ENCODE measurements at places on chromosomes 7 and 10. TPM values are rescaled to one million over a fixed set of nuclear protein-coding genes. Genes with fewer than 3 reads are reported as not detected.

The PKD2L1 gene
- 0.20 TPM for total RNA-seq

The CLIP2 gene
- total RNA-seq: 22.5 TPM

The OPN1SW gene
- total RNA-seq: not detected

The LRRC18 gene
- total RNA-seq: not detected

The UBTD1 gene
- total RNA-seq: 18.1 TPM

The CALHM2 gene
- not detected for total RNA-seq

The SOSTDC1 gene
- not detected for total RNA-seq

The CTAGE8 gene
- 5.1 TPM for total RNA-seq

The CPA4 gene
- total RNA-seq: not detected

The RARRES2 gene
- total RNA-seq: 59.9 TPM

The SFTPD gene
- total RNA-seq: 0.24 TPM

The ZNF679 gene
- not detected for total RNA-seq

The ANXA7 gene
- 84.6 TPM for total RNA-seq

The TMEM26 gene
- 0.09 TPM for total RNA-seq

The GPER1 gene
- total RNA-seq: 0.22 TPM

The PRKAR2B gene
- 15.2 TPM for total RNA-seq

The PLXDC2 gene
- total RNA-seq: 38.7 TPM
